ENCODE measurements at places on chromosomes 6 and 20.

DNA sequence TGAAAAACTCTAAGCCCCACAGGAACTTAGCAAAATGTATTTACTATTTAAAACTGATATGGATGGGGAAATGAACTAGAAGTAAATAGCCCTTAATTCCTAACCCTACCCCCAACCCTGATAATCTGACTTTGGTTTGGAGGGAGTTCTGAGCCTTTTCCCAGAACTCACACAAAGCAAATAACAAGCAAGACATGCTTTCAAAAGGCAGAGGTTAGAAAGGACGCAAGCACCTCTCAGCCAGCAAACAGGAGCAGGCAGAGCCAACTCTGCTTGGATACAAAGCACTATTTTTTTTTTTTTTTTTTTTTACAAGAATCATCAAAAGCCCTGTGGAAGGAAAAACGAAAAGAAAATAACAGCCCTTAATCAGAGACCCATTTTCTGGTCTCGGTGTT is 58.7 kb downstream of the SLC22A23 start:
- DNase-seq, result no peak

GRCh38 chr20:16553684-16554083 is 19.6 kb downstream of the KIF16B start:
- DNase-seq, result no peak

DNA sequence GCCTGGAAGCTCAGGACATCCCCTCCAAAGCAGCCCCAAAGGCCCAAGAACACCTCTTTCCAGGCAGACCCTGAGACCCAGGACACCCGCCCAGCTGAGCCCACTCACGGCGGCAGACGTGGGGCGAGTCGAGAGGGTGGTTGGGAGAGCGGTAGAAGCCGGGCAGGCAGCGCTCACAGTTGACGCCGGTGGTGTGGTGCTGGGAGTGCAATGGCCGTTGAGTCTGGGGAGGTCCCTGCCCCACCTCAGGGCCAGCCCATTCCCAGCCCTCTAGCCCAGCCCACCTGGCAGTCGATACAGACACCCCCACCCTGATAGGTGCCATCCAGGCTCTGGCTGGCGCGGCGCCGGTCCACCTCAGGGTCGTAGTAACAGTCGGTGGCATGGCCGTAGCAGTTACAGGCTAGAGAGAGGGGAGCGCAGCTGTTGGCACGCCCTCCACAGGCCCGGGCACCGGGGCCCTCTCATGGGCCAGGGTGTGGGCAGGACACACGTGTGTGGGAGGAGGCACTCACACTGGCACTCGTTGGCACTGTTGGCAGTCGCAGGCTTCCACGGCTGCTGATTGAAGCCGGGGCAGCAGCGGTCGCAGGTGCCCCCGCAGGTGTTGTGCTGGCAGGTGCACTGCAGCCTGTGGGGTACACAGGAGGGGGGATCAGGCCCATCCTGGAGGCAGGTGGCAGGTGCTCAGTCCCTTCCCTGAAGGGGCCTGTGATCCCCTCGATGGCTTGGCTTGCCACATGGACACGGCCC is 20.5 kb downstream of the LAMA5 start:
- no peak for DNase-seq

DNA sequence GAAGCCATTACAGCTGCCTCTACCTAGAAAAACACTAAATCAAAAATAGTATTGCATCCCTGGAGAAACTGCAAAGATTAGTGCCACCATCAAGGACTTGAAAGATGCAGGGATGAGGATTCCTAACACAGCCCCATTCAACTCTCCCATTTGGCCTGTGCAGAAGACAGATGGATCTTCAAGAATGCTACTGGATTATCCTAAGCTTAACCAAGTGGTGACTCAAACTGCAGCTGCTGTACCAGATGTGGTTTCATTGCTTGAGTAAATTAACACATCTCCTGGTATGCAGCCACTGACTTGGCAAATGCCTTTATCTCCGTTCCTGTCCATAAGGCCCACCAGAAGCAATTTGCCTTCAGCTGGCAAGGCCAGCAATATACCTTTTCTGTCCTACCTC is 117.4 kb downstream of the TBC1D32 start:
- no peak for DNase-seq

GRCh38 chr6:86010915-86011786 is 368.5 kb upstream of the SYNCRIP start:
- no peak for DNase-seq

DNA sequence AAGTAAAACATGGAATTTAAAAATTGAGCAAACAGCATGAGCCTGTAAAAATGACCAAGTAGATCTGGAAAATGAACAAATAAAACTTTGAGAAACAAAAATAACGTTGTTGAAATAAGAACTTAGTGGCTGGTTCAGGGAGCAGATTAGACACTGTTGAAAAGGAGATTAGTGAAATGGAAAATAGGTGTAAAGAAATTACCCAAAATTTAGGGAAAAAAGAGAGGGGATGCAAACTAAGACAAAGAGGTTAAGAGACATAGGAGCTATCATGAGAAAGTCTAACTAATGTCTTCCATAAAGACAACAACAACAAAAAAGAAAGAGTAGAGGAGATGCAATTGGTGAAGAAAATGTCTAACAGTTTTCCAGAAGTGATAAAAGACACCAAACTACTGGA is 29.0 kb downstream of the APCDD1L start:
- no peak for DNase-seq
